ENCODE measurements at places on chromosomes 12 and 14.

DNA sequence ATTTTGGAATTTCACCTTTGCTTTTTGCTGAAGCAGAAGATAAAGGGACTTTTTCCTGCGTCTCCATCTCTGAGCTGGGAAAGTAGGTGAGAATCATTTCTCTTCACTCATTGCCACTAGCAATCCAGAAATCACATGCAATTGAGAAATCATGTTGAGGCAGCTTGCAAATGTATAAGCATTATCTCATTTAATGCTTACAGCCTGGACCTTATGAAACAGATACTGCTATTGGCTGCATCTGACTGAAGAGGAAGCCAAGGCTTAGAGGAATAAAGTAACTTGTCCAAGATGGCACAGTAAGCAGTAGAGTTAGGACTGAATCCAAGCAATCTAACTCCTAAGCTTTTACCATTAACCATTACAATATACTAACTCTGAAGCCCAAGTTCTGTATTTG, 122.4 kb downstream of the FIGNL2 start:
- DNase-seq, result no peak

DNA sequence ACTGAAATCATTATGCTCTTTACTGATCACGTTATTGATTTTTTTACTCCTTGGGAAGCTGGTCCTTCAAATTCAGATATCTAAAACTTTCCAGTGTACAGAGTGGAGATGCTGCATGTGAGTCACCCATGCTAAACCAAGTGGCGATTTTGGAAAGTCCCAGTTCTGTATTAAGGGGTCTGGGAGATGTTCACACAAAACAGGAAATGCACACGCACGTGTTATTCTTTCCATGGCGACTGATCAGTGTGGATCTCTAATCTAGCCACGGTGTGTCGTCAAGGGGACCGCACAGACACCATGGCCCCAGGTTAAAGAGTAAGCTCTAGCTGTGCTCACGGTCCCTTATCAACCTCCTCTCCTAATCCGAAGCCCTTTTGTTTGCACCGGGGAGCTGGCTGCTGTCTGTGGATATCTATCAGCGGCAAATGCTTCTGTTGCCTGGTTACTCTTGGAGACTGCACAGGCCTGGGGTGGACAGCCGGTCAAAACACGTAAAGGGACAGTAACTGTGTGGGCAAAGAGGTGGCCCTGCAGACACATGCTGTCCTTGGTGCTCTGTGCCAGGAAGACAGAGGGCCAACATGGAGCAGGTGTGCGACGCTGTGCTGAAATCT, 96.6 kb downstream of the RIMBP2 start:
- DNase-seq, result no peak

GRCh38 chr12:26471560-26471959, 276.2 kb downstream of the SSPN start:
- peak; percentile 3 for DNase-seq

GRCh38 chr14:86940106-86940505, 1052.9 kb downstream of the GALC start:
- DNase-seq, result no peak

- DNase-seq, result no peak
Observed at GRCh38 chr12:73589220-73589619, 948.4 kb upstream of the ATXN7L3B start.

GRCh38 chr14:72439707-72440106, 454.2 kb downstream of the DPF3 start:
- peak; percentile 8 for DNase-seq

DNA sequence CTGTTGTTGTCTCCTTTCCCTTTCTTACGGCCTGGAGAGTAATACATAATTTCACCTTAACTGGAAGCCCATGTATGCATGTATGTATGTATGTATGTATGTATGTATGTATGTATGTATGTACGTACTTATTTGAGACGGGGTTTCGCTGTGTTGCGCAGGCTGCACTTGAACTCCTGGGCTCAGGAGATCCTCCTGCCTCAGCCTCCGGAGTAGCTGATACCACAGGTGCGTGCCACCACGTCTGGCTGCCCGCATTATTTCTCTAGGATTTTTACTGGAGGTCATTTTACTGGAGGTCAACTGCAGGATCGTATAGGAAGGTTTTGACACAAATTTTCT, 644 bp upstream of the OS9 start:
- no peak for DNase-seq

GRCh38 chr12:58364389-58365086, 423.2 kb downstream of the ATP23 start:
- no peak for DNase-seq

GRCh38 chr12:58877243-58877743, 43.0 kb downstream of the LRIG3 start:
- DNase-seq, result no peak

GRCh38 chr14:69647213-69647612, 35.8 kb downstream of the SUSD6 start:
- no peak for DNase-seq

DNA sequence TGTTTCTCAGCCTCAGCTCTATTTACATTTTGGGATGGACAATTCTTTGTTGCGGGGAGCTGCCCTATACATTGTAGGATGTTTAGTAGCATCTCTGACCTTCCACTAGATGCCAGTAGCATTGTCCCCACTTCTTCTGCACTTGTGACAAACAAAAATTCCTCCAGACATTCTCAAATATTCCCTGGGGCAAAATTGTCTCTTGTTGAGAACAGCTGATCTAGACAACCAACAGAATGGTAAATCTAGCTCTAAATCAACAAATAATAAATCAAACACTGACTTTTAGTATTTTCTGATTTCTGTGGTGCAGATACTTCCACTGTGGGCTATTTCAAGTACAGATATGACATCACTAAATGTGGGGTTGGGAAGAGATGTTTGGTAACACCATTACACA, 60.7 kb downstream of the MSRB3 start:
- no peak for DNase-seq

DNA sequence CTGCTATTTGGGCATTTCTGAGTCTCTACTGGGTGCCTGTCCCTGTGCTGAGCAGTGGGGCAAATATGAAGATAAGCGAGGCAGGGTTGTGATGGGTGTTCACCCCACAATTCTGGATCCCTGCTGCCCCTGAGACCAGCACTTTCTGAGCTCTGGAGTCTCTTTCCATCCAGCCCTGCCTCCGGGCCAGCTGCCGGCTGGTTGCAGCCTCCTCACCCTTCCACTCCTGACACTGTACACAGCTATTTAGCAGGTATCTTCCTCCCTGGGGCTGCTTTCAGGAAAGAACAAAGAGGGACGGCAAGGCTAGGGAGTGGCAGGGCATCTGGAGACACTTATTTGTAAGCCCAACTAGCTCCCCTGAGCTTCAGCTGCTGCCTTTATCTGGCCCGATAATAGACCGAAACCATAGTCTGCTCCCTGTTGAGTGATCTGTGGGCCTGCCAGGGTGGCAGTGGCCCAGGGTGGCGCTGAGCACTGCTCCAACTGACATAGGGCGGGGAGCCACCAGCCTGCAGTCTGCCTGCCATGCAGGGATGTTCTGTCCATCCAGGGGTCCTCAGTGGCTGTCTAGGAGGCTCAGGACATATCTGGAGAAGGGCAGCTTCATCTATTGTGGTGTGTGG, 7.6 kb upstream of the KRT80 start:
- no peak for DNase-seq

DNA sequence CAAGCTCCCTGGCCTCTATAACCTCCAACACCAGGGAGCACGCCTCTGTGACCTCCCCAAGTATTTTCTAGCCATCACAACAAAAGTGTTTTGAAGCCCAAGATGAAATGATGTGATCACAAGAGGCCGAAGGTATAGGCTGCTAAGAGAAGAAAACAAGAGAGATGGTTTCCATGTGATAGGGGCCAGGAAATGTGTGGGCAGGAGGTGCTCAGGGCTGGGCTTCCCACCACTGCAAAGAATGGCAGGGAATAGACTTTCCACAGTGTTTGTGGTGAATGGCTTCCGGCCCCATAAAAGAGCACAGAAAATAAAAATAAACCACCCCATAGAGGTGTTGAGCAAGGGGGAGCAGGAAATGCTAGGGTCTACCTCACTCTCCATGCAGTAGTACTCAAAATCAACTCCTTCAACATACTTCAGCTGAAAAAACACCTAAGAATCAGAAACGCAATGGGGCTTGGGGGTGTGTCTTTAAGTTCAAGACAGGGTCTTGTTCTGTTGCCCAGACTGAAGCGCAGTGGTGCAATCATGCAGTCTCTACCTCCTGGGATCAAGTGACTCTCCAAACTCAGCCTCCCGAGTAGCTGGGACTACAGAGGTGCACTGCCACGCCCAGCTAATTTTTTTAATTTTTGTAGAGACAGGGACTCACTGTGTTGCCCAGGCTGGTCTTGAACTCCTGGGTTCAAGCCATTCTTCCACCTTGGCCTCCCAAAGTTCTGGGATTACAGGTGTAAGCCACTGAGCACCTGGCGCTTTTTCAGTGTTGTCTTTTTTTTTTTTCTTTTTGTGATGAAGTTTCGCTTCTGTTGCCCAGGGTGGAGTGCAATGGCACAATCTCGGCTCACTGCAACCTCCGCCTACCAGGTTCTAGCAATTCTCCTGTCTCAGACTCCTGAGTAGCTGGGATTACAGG, 27.1 kb downstream of the DAD1 start:
- DNase-seq, result peak; percentile 93

- DNase-seq, result no peak
Observed at GRCh38 chr12:62787611-62788010, 147.3 kb downstream of the PPM1H start.

GRCh38 chr12:28802706-28803438, 346.2 kb upstream of the FAR2 start:
- no peak for DNase-seq

DNA sequence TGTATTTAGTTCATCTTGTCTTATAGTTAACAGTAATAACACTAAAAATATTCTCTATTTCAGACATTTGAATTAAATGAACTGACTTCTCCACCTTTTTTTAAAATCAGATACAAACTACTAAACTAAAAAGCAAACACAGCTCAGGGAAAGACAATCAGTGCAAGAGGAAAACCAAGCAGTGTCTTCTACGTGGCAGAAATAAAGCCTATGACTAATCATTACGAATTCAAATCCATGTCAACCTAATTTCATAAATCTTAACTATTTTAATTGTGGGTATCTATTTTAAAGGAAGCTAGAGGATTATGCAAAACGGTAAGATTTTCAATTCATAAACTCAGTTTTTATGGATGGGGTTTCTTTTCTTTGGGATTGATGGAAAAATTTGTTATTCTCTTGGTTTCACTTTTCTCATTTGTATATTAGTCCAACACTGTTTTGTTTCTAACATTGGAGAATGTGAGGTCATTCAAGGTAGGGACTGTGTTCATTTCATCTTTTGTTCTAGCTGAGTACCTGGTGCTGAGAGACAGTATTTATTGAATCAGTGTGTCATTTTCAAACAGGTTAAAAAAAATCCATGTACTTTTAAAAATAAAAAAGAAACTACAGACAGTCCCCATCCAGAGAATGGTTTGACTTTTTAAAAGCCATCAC, 12.8 kb upstream of the PALS1 start:
- no peak for DNase-seq

DNA sequence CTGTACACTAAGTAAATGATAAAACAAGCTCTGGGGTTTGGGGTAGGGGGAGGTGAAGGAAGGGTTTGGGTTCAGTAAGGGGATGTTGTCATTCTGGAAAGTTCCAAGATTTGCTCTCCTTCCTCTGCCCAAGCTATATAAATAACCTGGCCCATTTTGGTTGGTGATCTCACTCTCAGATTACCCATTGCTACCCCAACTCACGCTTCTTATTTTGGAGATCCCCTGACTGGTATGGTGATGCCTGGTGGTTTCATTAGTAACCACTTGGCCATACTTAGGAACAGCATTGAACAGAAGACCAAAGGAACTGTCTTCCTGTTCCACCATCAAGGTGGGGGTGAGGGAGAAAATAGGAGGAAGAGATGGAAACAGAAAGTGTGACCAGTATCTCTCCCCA, 259.6 kb upstream of the TBX3 start:
- DNase-seq, result no peak

DNA sequence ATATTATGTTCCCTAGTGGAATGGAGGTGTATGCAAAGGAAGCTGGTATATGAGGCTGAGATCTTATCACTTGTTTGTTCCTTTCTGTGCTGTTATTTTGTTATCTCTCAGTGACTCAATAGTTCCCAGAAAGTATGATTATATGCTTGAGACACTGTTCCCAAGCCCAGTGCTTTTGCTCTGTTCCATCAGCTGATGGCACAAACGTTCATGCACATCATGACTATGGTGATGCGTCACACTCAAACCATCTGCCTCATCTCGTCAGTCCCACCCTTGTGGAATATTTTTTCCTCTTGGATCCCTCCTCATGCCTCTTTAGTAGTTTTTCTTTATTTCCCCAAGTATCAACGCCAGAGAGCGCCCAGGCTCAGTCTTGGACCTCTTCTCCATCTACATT, 786.9 kb downstream of the AACS start:
- no peak for DNase-seq

GRCh38 chr14:67510121-67510520, 21.6 kb upstream of the TMEM229B start:
- DNase-seq, result no peak

GRCh38 chr14:64683264-64683663, 21.0 kb upstream of the PLEKHG3 start:
- no peak for DNase-seq

GRCh38 chr14:35078082-35078481, 32.0 kb downstream of the FAM177A1 start:
- no peak for DNase-seq

- no peak for DNase-seq
Observed at GRCh38 chr12:99455350-99456035, 192.1 kb upstream of the GARIN6 start.

GRCh38 chr14:89336338-89336737, 80.7 kb downstream of the FOXN3 start:
- DNase-seq, result peak; percentile 23

DNA sequence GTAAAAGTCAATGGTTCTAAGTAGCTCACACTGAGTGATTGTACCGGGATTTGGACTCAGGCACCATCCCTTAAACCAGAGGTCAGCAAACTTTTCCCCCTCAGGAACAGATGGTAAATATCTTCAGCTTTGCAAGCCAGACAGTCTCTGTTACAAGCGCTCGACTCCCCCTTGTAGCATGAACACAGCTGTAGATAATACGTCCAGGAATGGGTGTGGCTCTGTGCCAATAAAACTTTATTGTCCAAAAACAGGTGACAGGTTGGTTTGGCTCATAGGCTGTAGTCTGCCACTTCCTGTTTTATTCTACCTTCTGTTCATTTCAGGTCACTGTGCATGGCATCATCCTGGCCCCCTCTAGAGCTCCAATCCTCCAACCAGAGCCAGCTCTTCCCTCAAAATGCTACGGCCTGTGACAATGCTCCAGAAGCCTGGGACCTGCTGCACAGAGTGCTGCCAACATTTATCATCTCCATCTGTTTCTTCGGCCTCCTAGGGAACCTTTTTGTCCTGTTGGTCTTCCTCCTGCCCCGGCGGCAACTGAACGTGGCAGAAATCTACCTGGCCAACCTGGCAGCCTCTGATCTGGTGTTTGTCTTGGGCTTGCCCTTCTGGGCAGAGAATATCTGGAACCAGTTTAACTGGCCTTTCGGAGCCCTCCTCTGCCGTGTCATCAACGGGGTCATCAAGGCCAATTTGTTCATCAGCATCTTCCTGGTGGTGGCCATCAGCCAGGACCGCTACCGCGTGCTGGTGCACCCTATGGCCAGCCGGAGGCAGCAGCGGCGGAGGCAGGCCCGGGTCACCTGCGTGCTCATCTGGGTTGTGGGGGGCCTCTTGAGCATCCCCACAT, 7.6 kb downstream of the BDKRB1 start:
- no peak for DNase-seq

GRCh38 chr12:57320639-57321038, 69.7 kb upstream of the STAC3 start:
- DNase-seq, result no peak

GRCh38 chr14:105423488-105424195, 4.0 kb downstream of the MTA1 start:
- no peak for DNase-seq

- DNase-seq, result peak; percentile 88
Observed at GRCh38 chr12:64669270-64669842, 59.1 kb downstream of the RASSF3 start.

Measured in CD4-positive, alpha-beta T cell treated with Interleukin-17A for 1 hour (primary cell).